ENCODE measurements at places on chromosomes 12 and 14.

- no peak for DNase-seq
Observed at GRCh38 chr12:39378341-39378740, 64.6 kb downstream of the KIF21A start.

DNA sequence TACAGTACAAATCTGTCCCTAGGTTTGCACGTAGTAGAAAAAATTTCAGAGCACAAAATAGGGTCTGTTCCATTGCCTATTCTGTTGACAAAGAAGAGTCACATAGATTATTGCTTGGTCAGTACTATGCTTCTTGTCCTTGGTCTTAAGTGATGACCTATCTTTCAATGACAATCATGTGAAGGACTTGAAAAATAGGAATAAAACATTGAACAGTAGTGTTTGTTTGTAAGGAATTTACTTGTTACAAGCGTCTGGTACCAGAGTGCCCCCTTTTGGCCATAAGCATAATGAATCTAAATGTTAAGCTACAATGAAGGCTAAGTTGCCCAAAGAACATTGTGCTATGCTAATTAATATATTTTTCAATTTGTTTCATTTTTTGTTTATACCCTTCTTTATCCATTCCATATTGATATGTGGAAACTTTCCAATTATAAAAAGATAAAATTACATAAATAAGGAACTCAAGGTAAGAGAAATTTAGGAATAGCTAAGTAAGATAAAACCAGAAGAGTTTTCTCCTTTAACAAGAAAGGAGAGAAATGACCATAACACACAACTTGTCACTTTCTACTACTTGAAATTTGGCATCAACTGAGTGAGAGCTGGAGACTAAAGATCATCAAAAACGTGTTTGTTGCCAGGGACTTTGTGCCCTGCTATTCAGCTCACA is 204.7 kb downstream of the EPS8 start:
- no peak for DNase-seq

DNA sequence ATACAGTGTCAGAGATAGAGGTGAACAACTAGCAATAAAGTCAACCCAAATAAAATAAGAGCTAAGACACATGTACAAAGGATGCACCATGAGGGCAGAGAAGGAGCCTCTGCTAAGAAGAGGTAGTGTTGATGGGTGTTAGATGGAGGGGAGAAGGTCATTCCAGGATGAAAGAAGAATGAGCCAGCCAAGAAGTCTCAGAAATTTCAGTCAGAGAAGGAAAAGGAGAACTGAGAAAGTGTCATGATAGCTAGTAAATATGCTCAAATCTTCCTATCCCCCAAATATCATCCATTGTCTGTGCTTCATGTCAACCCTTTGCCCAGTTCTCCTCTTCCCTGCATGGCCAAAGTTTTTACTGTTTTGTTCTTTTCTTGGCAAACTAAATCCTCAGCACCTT is 225.2 kb upstream of the BTG1 start:
- no peak for DNase-seq

GRCh38 chr12:104219361-104219892 is 3.8 kb downstream of the TXNRD1 start:
- no peak for DNase-seq

DNA sequence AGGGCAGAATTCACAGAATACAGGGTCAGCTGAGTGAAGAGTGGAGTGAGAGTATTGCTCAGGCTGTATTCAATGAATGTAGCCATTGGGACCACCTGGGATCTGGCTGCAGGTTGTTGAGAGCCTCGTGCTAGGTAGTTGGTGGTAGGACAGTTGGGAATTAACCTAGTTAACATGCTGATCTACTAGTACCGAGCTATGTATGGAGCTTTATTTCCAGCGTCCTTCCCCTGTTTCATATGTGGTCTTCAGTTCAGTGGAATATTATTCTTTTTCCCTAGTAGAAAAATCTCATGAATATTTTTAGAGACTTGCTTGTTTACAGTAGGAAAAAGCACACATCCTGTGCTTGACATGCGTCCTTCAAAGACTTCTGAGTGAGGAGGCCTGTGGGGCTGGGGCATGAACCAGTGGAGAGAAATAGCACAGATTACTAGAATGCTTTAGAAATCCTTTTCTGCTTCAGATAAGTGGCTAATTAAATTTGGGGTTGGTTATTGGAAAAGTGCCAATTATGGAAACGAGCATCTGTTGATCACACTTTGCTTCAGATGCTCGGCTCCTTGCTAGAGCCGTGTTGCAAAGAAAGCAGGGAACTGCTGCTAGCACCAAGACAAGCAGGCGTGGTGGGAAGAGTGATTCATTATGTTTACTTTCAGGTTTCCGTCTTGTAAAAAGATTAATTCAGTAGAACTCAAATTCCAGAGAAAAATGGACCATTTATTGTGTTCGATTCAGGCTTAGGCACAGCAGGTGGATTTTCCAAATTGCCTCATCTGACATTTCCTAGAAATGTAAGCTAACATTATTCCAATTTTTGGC is 53.6 kb downstream of the ARF6 start:
- DNase-seq = no peak

DNA sequence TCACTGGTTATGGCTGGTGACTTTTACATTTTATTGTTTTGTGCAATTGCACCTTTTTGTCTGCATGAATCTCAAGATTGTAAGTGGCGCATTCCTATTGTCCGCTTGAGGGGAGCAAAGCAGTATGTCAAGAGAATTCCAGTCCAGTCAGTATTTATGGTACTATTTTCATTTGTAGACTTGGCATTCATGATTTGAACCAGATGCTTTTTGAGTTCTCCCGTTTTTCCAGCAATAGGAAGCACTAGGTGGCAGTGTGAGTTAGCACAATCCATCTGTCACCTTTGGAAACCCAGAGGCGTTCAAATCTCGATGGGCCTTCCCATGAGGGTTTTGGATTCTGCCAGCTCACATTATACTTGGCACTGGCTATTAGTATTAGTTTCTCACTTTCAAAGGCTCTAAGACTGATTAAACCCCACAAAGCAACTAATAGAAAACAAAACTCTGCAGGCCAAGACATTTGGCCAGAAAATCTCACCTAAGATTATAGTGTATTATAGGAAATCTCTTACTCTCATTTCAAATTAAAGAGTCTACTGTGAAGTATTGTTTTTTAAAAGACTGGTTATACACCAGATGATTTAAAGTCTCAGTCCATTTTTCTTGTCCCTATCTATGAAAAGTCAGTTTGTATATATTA is 2.2 kb downstream of the DACT1 start:
- no peak for DNase-seq

Measured in omental fat pad (tissue), 4 donors.